CD4-positive, CD25-positive, alpha-beta regulatory T cell (primary cell): ENCODE measurements at places on chromosomes 16 and 17.

DNA sequence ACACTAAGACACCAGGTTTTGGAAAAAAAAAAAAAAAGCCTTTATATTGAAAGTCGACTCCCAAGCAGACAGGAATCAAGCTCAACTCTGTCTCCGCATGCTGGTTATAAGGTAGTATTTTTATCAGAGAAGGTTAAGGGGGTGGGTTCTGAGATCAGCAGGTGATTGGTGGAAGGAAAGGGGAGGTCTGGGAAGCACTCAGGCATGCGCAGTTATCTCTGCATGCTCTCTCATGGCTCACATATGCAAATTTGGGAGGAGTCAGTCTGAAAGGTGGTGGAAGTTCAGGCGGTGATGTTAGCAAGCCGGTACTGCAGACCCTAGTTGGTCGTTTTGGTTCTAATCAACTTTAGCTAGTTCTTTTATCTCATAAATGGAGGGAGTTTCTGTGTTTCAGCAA, 357.6 kb upstream of the C16orf82 start:
- DNase-seq: no peak

- DNase-seq: no peak
These were observed 725 bp upstream of the ARL5C start for GRCh38 chr17:39166437-39167335.

- no peak for DNase-seq
These were observed 5.0 kb downstream of the TSR3 start for GRCh38 chr16:1346422-1347285.

DNA sequence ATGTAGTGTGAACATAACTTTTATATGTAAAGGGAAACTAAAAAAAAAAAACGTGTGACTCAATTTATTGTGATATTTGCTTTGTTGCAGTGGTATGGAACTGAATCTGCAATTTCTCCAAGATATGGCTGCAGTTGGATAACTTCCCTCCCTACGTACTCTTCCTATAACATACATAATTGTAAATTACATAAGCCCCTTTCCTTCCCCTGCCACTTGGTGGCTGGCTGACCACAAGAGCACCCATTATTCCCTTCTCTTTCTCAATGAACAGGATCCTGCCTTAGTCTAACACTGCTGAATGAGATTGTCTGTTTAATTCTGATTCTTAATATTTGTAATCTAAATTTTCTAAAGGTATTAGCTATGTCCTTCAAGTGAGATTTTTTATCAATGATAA, 27.8 kb downstream of the CCL4 start:
- no peak for DNase-seq

DNA sequence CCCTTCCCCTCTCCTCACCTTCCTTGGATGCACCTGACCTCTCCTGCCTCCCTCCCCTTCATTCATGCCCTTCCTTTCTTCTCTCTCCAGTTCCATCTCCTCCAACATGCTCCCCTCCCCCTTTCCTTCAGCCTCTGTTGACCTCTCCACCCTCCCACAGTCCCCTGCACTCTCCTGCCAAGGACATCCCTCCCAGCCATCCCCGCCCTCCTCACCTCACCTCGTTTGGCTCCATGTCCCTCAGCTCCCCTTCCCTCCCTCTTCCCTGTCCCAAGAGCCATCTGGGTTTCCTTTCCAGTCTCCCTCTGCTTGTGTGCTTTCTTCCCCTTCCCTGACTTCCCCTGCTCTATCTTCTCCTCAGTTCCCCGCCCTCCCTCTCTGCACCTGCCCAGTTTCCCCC, 819.7 kb downstream of the KCNJ18 start:
- DNase-seq: no peak

DNA sequence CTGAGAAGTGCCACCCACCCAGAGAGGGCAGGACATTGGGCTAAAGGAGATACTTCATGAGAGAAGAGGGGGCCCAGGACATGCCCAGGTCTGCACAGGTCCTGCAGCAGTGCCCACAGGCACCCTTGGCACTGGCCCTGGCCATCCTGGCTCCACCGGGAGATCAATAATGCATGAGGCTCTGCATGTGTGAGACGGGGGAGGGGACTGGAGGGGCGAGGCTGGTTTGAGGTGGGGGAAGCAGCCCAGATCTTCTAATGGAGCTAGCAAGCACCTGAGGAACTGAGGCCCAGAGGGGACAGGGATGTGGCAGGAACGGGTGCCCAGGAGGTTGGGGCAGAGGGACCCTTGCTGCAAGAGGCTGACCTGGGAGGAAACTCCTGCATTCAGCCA, 567 bp downstream of the OSBPL7 start:
- no peak for DNase-seq

DNA sequence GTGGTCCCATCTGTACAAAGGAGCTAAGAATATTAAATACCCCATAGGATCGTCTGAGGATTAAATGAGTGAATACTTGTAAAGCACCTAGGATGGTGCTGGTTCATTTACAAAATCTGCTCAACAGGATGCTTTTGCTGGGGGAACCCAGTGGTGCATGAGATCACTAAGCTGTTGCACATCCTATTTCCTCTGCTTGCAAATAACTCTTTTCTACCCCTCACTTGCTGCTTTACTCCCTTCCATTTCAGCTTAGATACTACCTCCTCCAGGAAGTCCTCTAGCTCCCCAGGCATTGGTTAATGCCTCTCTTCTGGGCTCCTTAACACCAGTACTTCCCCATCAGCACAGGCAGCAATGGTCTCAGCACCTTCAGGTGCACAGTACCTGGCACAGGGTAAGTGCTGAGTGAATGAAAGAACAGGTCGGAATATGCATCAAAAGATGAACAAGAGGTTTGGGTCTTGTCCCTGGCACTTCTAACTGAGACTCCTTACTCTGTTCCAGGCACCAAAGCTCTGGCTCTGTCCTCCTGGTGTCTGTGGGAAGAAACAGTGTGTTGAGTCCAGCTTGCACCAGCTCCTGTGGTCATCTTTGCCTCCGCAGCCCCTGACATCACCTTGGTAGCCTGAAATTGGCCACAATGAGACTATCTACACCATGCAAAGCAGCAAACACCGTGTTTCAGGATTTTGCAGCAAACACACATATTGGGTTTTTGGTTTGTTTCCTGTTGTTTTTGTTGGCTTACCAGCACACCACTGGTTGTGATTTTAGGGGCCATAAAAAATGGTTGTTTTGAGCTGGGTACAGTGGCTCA, 24.1 kb upstream of the IL21R start:
- peak; percentile 36 for DNase-seq
